ENCODE measurements at places on chromosomes 4 and X.

DNA sequence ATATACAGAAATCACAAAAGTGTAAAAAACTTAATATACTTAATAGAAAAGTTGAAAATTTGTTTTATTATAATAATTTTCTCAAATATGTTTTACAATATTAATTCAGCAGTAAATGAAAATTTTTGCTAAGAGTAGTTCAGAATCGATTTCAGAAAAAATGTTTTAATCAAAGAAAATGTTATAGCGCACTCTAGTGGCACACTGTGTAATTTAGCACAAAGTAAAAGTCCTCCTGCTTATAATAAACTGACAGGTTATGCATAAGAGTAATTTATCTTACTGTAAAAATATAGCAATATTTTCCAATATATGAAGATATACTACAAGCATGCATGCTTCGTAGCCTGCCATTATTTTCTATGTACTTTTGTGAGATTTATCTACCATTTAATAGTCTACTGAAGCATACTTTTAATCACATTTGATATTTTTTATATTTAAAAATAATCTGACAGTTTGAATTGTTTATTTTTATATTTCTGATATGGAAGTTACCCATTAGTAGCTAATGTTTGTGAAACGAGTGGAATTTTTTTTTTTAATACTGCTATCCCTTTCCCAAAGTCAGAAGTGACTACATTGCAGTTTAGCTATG lies 217.9 kb upstream of the KLHL4 start:
- ATAC-seq: no peak

DNA sequence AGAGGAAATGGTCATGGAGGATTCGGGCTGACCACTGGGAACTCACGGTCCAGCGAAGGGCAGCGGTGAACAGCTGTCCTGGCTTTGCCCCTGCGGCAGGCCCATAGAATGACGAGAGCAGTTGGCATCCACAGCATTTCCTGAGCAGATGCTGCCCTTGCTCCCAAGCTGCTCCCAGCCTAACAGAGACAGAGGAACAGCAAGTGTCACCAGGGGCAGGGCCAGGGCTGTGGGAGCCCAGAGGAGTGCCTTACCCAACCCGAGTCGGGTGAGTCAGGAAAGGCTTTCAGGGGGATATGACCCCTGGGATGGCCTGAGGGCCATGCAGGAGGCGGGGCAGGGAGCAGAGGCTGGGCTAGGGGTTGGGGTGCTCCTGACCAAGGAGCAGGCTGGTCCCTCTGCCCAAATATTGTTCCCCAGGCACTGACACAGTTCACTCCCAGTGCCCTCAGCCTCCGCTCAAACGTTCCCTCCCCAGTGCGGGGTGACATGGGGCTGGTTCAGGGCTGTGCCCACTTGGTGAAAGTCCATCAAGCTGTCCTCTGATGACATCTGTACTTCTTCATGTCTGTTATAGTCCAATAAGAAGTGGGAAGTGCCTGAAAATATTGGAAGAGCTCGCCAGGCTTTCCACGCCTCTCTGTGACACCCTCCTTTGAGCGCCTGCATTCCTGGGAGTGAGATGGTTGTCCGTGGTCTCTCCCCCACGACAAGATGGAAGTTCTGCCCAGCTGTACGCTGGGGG lies 64.7 kb upstream of the GPR78 start:
- no peak for ATAC-seq

DNA sequence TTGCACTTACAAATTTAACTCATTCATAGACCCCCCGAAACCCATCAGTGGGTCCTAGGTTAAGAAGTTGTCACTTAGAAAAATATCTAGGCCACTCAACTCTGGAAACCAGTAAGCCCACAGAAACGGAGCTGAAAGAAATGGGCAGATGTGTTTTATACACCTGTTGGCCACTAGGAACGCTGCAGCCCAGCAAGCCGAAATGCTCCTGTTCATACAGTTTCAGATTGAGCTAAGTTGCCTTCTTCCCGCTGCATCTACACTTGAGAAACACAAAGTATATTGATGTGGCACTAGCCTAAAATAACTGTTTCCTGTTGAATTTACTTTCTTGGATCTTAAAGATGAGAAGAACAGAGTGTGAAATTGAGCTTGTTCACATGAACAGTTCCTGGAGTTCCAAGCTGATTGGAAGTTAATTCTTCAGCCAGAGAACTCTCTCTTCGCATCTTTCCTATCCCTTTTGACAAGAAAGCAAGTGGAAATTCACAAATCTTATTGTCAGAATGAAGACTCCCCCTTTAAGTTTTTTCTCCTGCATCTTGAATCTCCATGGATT lies 174.1 kb downstream of the RBMX2 start:
- ATAC-seq: no peak

GRCh38 chrX:39718981-39719380 lies 378.8 kb downstream of the BCOR start:
- ATAC-seq: peak; percentile 74

DNA sequence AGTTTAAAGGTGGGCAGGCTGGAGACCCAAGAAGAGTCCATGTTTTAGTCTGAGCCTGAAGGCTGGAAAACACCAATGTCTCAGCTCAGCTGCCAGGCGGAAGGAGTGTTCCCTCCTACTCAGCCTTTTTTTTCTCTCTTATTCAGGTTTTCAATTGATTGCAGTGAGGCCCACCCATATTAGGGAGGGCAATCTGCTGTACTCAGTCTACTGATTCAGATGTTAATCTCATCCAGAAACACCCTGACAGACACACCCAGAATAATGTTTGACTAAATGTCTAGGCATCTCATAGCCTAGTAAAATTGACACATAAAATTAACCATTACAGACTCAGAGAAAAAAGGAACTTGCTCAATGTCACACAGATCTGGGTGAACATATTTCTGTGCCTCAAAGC lies 347.1 kb downstream of the GBA3 start:
- peak; percentile 81 for ATAC-seq

GRCh38 chrX:31590581-31591114 lies 518.8 kb upstream of the FTHL17 start:
- no peak for ATAC-seq
